ENCODE measurements at places on chromosomes 2 and 18.

DNA sequence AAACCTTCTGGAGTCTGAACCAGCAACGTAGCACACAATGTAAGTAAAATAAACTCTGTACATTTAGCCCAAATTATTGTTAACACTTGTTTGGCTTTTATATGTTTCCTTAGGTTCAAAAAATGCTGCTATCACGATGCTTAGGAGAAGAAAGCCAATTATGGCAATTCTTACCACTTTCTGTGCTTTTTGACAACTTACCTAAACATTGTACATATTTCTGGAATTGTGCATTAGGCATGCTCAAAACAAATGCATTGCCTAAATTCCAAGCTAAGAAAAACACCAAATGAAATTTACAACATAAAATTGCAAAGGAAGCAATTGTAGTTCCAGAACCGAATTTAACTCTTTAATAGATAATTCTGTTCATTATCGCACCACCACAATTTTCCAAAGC, 585.6 kb upstream of the DSEL start:
- DNase-seq = no peak

DNA sequence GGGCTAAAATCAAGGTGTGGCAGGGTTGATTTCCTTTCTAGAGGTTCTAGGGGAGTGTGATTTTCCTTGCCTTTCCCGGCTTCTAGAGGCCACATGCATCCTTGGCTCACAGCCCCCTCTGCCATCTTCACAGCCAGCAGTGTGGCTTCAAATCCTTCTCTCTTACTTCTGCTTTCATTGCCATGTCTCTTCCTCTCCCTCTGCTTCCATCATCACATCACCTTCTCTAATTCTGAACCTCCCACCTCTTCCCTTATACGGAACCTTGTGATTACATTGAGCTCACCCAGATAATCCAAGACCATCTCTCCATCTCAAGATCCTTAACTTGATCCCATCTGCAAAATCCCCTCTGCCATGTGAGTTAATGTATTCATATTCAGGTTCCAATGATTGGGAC, 56.2 kb upstream of the RMDN2 start:
- DNase-seq = no peak

- no peak for DNase-seq
Measured at GRCh38 chr2:136085453-136086209, 32.3 kb downstream of the CXCR4 start.

GRCh38 chr2:3465328-3465727, 54.0 kb downstream of the ADI1 start:
- no peak for DNase-seq

DNA sequence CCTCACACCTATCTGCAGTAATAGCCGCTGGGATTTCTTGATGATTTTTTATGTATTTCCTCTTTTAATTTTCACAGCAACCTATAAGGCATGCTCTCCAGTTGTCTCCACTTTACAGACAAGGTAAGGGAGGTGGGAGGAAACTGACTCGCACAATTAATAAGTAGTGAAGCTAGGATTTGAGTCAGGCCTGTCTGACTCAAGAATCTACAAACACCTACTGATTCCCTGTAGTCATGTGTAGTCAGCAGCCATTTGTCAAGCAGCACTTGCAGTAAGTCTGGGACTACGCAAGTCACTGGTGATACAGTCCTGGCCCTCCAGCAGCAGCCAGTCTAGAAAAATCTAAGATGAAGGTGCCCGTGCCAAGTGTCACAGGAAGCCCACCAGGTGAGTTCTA, 193.6 kb upstream of the PKDCC start:
- DNase-seq = no peak

DNA sequence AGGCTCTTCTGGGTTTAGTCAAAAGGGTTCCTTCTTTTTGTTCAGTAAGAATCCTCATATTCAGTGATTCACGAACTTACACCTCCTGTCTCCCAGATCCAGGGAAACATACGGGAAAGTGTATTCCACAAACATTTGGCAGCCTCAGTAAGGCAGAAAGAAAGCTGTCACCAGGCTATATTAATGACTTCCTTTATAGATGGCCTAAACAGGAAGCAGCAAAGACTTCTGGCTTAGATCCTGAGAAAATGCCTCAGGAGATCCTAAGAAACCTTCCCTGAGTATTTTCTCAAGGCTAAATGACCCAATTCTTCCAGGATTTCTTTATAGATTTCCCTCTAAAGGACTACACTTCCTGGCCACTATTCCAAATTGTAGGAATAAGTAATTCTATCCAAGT, 1995.5 kb upstream of the CELF4 start:
- DNase-seq = no peak

DNA sequence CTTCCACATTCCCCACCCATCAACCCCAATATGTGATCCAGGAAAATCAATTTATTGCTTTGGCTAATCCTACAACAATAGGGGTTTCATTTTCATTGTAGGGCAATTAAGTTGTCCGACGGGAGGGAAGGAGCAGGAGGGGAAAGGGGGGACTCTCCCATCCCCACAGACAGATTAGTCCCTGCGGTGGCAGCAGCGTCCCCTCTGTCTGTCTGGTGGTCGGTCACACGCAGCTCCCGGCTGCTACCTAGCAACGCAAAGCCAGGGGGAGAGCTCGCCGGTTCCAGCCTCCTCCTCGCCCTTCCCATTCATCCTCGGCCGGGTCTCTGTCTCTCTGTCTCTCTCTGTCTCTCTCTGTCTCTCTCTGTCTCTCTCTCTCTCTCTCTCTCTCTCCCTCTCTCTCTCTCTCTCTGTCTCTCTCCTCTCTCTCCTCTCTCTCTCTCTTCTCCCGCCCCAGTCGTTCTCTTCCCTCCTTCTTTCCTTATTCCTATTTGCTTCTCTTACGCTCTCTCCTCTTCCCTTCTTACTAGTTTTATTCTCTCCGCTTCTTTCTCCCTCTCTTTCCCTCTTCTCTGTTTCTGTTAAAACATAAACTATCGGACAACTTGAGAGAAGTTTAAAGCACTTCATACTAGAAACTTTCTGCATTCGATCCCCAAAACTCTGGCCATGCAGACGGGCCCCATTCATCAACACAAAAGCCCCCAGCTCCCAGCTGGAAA, 1.2 kb downstream of the LRP2 start:
- DNase-seq = no peak

- DNase-seq = no peak
Measured at GRCh38 chr18:61870151-61870550, 22.7 kb downstream of the RNF152 start.

All from head of caudate nucleus (tissue), 42 donors.